HEK293T (cell line): ENCODE measurements at places on chromosomes 16 and 17.

DNA sequence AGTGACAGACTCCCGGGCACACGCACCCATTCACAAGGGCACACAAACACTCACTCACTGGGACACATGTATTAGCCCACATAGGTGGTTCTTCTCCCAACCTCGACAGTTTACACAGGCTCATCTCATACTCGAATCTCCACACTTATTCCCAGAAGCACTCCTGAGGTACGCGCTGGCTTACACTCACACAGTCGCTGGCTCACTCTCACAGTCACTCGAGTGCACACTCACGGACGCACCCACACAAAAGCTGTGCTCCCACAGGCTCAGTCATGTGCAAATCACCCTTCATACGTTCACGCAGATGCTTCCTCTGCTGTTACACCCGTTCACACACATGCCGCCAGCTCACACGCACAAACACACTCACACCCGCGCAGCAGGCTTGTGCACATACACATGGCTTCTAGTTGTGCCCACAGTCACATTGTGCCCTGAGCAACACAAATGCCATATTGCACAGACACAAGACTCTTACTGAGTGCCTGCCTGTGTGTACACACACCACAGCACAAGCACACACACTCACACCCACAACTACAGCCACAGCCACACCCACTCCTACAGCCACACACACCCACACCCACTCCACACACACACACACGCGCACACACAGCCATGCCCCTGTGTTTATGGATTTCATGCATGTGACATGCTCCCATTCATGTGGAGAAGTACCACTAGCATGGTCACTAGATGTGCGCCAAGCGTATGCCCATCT, 8.4 kb upstream of the PRR29 start:
- DNase-seq, result no peak

DNA sequence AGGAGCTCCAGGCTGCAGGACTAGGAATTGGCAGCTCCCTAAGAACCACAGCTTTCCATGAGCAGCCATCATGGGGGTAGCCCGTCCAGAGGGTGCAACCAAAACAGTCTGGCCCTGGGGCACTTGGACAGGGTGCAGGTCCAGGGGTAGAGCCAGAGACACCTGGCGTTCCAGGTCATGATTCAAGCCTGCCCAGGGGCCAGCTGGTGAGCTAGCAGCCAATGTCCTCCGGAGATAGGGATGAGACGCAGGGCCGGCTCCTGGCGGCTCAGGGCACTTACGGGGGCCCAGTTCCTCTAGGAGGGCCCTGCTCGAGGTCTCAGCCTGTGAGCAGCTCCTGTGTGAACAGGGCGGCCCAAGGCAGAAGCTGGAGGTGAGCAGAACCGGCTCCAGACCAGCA, 22.1 kb downstream of the PIEZO1 start:
- no peak for DNase-seq

DNA sequence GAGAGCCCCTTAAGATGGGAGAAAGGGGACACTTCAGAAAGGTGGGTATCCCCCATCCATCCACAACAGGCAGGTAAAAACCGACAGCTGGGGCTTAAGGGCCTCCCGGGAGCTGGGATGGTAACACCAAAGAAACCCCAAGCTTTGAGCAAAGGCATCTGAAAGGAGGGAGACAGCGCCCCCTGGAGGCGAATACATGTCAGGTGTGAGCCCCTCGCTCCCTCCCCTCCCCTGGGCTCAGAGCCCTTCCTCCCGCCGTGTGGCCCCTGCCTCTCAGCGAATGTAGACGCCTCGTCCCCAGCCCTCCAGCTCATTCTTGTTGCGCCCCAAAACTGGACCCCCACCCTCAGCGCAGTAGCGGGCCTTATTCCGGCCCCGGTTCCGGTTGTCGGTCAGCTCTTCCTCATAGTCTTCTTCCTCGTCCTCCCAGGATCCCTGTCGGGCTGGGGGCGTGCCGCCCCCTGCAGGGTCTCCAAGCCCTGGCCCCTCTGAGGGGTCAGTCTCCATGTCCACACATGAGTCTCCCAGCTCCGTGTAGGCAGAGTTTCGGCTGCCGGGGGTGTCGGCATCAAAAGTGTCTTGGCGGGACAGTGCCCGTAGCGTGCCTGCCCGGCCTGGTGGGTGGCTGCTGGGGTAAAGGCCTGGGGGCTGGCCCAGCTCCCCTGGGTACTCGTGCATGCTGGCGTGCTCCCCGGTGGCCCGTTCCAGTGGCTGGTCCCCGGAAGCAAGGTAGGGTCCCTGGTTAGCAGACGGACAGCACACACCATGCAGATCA, 9.1 kb upstream of the ARL5C start:
- DNase-seq, result peak; percentile 79

DNA sequence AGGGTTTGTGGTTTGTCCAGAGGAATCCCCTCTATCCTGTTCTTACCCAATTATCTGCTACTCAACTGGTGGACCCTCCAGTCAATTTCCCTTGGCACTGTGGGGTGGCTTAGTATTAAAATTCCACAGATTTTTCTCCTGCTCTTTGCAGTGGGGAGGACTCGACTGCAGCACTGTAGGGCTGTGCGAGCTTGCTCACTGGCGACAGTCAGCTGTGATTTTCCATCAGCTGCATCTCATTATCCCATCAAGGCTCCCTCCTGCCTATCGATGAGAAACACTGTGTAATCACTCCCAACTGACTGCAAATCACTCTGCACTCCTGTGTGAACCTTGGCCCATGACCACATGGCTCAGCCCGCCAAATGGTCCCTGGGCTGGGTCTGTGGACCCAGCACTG, 90.5 kb upstream of the MAF start:
- no peak for DNase-seq

DNA sequence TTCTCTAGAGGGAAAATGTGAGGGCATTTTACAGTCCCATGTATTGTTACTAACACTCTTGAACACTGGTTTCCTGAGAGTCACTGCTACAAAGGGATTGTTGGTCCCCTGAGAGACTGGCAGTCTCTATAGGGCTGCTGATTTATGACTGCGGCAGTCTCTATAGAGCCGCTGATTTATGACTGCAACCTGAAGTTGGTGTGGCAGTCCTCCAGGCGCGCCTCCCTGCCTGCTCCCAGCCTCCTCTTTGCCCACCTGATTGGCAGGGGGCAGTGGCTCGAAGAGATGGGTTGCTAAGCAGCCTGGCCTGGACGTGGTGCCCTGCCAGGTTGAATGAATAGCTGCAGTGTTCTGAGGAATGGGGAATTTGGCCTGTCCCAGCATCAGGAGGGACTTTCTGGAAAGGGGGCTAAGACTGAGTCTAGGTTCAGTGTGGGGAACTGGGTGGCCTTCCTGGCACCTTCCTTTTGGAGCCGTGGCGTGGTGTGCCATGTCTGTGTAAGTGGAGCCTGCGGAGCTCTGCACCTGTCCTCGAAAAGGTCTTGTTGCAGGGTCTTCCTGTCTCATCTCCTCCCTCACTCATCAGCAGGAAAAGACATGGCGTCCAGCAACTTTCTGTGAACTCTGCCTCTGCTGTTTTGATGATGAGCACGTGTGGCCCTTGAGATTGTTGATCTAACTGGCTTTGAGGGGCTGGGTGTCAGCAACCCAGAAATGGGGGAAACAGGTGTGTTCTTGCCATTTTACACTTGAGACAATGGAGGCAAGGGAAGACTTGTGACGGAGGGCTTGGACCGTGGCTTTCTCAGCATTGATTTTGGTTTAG, 24.9 kb downstream of the SAP30BP start:
- DNase-seq, result no peak

- DNase-seq, result no peak
Measured at GRCh38 chr17:29592850-29593551, at the start of gene ANKRD13B. ANKRD13B (plus strand) TSS chr17:29593132; CDS start chr17:29593622, 490 bp downstream.

GRCh38 chr17:1095090-1095852, 84.5 kb downstream of the ABR start:
- DNase-seq, result no peak

- no peak for DNase-seq
Measured at GRCh38 chr17:50893183-50893993, 27.2 kb upstream of the TOB1 start.

GRCh38 chr17:70905796-70906195, 736.5 kb downstream of the KCNJ2 start:
- no peak for DNase-seq

DNA sequence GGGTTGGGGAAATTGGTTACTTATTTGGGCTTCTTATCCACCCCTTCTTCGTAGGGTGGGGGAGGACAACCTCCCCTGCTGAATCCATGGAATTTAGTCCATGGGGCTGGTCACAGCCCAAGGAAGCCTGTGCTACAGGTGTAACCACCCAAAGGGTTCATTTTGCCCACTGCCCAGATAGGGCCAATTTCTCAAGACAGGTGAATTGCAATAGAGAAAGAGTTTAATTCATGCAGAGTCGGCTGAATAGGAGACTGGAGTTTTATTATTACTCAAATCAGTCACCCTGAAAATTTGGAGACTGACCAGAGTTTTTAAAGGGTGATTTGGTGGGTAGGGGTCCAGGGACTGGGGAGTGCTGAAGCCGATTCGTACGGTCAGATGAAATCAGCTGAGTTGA, 101.5 kb upstream of the HS3ST2 start:
- no peak for DNase-seq

DNA sequence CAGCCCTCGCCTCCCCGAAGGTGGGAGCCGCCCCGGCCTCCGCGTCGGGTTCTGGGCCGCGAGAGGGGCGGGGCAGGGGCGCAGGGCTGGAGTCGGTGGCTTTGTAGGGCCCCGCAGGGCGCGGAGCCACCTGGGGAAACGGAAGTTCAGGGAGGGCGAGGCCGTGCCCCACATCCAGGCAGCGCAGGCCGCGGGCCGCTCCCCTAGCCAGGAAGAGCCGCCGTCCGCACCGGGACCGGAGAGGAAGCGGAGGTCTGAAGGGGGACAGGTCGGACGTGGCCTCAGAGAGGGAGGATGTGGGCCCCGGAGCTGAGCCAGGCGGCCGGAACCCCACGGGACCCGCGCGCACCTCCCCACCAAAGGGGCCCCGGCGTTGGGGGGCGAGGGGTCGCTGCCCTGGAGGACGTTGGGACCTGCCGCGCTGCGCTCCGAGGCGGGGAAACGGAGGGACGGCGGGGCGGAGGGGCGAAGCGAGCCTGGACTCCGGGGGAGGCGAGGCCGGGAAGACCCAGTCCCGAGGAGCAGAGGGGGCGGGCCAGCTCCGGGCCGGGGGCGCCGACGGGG, 482 bp upstream of the SLC16A3 start:
- no peak for DNase-seq

DNA sequence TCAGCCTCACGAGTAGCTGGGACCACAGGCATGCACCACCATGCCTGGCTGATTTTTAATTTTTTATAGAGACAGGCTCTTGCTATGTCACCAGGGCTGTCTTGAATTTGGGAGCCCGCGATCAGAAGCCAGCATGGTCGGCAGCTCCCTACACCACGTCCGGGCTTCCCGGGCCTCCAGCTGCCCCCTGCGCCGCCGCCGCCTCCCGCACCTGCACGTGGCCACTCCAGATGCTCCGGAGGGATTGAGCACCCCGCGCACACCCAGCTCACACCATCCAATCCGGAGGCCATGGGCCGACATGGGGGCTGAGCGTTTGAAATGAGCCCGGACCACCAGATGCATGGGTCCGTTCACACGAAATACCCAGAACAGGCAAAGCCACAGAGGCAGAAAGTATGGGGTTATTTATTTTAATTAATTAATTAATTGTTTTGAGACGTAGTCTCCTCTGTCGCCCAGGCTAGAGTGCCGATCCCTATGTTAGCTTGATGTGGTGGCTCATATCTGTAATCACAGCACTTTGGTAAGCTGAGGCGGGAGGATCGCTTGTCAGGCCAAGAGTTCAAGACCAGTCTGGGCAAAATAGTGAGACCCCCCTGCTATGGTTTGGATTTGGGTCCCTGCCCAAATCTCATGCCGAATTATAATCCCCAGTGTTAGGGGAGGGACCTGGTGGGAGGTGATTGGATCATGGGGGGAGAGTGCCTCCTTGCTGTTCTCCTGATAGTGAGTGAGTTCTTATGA, 17.1 kb upstream of the PDXDC1 start:
- DNase-seq, result no peak
